ENCODE measurements at places on chromosomes 12 and 14.

DNA sequence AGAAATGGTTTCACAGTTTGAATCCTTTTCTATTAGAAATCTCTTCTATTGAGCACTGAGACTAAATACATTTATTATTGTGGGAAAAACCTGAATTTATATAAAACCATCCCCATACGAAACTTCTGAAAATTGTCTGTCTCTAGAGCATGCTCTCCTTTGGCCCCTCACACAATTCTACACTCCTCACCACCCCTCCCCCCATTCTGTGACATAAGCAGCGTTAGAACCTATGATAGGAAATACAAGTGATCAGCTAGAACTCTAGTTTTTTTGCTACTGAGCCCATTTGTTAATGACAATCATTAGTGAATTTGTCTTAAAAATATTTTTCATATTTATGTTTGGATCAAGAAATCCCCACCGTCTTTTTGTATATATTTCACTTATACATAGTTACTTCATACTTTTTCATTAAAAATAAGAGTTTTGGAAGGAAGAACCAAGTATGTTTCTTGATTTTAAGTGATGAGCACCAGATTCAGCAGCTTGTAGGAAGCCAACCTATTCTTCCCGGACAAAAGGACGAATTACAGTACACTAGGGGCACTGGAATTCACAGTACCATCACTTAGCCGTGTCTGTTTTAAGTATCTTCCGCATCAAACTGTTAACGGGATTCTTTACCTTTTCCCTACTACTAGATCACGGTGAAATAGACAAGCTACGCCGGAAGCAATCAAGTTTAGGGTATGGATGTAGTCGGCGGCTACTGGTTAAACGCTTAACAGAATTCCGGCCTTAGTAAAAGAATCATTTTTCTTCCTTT lies 724 bp downstream of the GTSF1 start:
- no peak for DNase-seq

- no peak for DNase-seq
These were observed 386.4 kb downstream of the RGS6 start for GRCh38 chr14:72318648-72319047.

DNA sequence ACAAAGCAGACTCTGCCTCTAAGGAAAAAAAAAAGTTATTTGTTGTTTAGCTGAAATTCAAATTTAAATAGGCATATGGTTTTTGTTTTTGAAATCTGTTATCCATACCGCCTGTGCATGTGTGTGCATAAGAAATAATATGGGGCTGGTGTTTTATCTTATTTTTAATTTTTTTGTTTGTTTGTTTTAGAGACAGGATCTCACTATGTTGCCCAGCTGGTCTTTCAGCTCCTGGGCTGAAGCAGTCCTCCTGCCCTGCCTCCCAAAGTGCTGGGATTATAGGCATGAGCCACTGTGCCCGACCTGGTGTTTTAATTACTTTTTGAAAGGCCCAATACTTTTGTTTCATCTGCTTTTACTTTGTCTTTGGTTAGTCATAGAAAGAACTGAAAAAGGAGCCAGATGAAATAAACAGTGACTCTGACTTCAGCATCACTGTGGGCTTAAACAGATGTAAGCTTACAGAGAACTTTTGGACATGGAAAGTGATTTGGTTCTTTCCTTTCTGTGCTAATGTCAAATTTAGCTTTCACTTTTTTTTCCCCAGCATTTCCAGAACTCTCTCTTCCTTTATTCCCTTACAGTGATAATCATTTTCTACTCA lies 37.2 kb downstream of the SUPT16H start:
- no peak for DNase-seq

DNA sequence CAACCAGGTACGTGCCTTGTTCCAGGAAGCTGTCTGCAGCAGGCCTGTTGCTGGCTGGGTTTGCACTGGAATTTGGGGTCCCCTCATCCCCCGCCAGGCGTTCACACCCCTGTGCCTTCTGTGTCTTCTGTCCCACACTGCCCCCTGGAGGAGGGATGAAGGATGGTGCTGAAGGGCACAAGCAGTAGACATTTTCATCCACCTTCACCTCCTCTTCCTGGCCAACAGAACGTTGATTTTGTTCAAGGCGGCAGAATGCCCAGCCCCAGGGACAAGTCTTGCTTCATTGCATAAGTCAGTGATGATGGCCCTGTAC lies 122.1 kb downstream of the CALM1 start:
- peak; percentile 29 for DNase-seq

GRCh38 chr14:72380456-72380855 lies 448.2 kb downstream of the RGS6 start:
- DNase-seq: no peak

DNA sequence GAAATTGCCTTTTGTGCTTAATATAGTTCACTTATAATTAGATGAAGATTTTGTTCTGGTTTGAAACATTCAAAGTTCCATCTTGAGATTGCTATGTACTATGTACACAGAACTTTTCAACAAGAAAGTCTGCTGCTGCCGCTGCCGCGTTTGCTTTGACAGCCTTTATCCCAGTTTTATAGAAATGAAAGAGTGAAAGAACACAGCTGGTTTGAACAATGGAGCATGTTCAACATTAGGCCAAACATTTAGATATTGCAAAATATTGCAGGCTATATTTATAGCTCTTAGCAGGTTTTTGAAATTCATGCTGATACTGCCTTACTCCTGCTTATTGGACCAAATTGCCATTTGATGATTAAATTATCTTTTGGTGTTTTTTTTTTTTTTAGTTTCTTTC lies 299.8 kb upstream of the PRKD1 start:
- no peak for DNase-seq

DNA sequence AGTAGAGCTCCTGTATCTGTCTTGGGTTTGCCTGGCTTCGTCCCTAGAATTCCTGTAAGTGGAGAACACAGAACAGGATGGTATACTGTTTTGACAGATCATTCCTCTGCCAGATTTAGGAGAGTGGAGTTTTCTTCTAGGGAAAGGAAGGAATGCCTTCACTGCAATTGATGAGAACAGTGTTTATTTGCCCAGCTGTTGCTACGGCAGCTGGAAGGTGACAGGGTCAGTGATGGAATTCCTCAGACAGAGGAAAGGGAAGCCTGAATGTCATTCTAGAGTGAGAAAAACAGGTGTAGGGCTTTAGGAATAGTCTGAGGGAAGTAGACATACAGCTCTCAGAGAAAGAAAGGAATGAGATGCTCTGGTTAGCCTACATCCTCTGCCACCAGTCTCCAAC lies 11.7 kb downstream of the CSRNP2 start:
- no peak for DNase-seq

GRCh38 chr12:22089486-22089885 lies 43.5 kb downstream of the CMAS start:
- DNase-seq: no peak

GRCh38 chr14:20632831-20633691 lies 8.4 kb downstream of the OR6S1 start:
- DNase-seq: peak; percentile 65

DNA sequence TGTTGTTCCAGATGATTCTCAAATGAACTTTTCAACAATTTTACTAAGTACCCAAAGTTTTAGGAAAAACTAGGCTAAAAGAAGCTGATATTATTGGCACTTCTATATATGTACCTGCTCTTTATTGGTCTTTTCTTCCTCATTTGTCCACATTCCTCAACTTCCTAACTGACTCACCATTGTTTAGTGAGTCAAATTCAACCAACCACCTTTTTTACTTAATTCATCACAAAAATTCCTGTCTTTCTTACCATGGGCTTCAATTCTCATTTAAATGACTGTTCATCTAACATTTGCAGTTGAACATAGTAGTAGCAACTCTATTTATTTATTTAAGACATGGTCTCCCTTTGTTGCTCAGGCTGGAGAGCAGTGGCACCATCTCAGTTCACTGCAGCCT lies 47.6 kb upstream of the SLC2A13 start:
- no peak for DNase-seq

- no peak for DNase-seq
These were observed 190.5 kb downstream of the DACT1 start for GRCh38 chr14:58828298-58828697.

- DNase-seq: no peak
These were observed 107.1 kb upstream of the BCAT1 start for GRCh38 chr12:25056011-25056410.

- DNase-seq: peak; percentile 65
These were observed 2.5 kb downstream of the USP44 start for GRCh38 chr12:95548539-95549391.

- DNase-seq: no peak
These were observed 73.8 kb upstream of the ARID2 start for GRCh38 chr12:45655743-45656142.

DNA sequence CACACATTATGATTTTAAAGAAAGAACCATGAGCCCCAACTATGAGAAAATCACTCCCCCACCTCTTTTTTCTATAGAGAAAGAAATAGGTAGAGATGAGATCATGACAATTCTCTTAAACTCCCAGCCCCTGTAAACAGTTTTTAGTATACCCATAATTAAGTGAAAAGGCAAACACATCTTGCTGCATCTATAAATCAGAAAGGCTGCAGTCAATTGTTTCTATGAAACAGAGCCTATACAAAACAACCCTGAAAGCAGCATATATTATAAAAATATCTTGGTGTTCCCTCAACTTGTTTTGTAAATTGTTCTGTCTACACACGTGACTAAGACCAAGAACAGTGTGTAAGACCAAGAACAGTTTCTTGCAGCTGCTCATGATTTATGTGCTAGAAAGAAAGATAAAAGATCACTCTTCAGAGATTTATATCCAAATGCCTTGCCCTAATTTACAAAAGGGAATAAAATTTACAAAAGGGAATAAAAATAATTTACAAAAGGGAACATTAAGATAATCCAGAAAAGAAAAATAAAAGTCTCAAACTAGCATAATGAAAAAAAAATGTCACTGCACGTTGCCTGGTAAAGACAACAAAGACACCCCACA lies 4.8 kb downstream of the KITLG start:
- DNase-seq: no peak

GRCh38 chr12:123126294-123127181 lies 24.4 kb downstream of the PITPNM2 start:
- no peak for DNase-seq

DNA sequence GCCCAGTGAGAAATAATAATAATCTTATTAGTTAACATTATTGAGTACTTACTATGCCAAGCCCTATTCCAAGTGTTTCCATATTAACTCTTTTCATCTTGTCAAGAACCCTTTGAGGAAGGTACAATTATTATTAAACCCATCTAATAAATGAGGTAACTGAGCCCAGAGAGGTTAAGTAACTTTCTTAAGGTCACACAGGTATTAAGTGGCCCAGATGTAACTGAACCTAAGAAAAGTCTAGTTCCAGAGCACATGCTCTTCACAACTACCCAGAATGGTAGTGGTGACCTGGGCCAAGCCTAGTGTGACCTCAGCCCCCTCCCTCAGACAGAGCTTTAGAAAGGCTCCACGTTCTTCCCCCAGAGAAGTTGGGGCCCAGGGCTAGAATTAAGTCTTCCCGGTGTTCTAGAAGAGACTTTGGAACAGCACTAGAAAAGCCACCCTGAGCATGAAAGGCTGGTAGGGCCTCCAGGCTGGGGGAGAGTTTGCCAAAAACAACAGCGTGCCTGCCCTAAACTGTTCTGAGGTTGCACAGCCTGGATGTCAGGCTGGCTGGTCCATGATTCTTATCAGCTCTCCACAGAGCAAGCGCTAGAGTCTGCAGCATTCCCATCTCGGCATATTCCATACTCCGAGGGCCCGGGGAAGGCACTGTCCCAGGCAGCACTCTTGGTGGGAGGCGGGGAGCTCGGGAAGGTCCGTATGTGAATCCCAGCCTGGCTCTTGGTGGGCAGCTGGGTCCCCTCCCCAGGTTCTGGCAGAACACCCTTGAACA lies 41.3 kb upstream of the CTDSP2 start:
- DNase-seq: no peak

GRCh38 chr14:35112641-35113040 lies 9.1 kb downstream of the PPP2R3C start:
- DNase-seq: no peak

- no peak for DNase-seq
These were observed 379.5 kb downstream of the LRFN5 start for GRCh38 chr14:41986083-41986645.

DNA sequence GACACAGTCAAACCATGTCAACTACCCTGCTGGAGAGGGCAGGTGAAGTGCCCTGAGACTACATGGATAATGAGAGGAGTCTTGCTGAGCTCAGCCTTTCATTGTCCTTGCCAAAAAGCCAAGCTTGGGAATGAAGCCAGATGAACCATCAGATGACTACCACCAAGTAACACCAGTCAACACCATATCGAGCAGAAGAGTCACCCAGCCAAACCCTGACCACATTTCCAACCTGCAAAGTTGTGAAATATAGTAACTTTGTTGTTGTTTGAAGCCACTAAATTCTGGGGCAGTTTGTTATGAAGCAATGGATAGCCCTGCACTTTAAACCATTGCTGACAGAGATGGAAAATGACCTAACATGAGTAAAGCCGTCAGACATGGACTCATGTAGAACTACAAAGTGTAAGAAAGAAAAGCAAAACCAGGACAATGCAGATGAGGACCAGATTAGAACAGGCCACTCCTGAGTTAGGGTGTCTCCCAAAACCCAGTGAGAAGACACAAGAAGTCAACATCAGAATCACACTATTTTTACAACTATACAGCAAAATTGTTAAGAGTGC lies 12.5 kb upstream of the CRADD start:
- DNase-seq: no peak

GRCh38 chr14:95468448-95469133 lies 47.9 kb downstream of the SYNE3 start:
- DNase-seq: no peak

- DNase-seq: no peak
These were observed 22.8 kb upstream of the USP44 start for GRCh38 chr12:95573951-95574576.

DNA sequence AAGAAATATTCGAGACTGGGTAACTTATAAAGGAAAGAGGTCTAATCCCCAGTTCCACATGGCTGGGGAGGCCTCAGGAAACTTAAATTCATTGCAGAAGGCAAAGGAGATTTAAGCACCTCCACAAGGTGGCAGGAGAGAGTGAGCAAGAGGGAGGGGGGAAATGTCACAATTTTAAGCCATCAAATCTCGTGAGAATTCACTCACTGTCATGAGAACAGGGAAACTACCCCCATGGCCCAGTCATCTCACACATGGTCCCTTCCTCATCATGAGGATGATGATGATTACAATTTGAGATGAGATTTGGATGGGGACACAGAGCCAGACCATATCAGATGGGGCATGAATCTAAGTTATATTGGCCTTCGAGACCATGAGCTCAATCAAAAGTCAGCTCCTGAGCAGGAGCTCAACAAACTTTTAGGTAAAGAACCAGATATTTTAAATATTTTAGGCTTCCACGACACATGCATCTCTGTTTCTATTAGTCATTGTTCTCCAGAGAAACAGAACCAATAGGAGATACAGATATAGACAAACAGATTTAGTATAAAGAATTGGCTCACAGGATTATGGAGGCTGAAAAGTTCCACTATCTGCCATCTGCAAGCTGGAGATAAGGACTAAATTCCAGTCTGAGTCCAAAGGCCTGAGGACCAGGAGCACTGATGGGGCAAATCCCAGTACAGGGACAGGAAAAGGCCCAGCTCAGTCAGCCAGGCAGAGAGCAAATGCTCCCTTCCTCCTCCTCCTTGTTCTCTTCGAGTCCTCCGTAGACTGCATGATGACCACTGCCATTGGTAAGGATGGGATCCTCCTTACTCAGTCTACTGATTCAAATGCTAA lies 24.9 kb downstream of the DGLUCY start:
- DNase-seq: peak; percentile 16

All from central memory CD4-positive, alpha-beta T cell (primary cell).